AG10803 (cell line): ENCODE measurements at places on chromosomes 5 and 9.
A peak's percentile ranks its signal among the peaks of the same experiment; 100 is the strongest.

DNA sequence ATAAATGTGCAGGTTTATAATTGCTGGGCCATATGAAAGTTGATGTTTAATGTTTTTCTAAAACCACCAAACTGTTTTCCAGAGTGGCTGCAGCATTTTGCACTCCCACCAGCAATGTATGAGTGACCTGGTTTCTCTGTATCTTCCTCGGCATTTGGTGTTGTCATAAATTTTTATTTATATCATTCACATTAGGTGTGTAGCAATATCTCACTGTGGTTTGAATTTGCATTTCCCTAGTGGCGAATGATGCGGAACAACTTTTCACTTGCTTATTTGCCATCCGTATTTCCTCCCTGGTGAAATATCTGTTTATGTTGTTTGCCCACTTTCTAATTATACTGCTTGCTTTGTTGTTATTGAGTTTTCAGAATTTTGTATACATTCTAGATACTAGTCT, 295.7 kb upstream of the TUT7 start:
- no peak for DNase-seq

- no peak for DNase-seq
These were observed 11.0 kb downstream of the RASA1 start for GRCh38 chr5:87278590-87279100.

GRCh38 chr5:111972080-111972479, 215.1 kb upstream of the NREP start:
- DNase-seq, result no peak

GRCh38 chr5:143557061-143557818, 153.8 kb upstream of the NR3C1 start:
- DNase-seq, result peak; percentile 69

- peak; percentile 87 for DNase-seq
These were observed 111.1 kb downstream of the ARHGAP26 start for GRCh38 chr5:142881076-142881783.

GRCh38 chr5:169547508-169547907, 36.1 kb upstream of the SPDL1 start:
- peak; percentile 63 for DNase-seq

- no peak for DNase-seq
These were observed 454.3 kb downstream of the TLE1 start for GRCh38 chr9:81234924-81235610.

DNA sequence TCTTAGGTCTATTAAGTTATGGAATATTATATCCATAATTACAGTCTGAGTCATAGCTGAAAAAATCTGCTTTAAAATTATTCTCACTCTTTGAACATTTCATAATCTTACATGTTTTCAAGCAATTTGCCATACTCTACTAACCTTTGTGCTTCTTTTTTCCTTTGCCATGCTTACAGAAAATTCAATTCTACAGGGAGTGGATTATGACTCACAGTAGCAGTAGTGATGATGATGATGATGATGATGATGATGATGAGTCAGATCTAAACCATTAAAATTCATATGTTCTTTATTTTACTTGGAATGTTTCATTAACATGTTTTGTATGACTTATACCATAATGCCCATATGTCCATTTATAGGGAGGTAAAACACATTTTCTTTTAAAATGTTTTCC, 207.1 kb downstream of the VPS13A start:
- peak; percentile 57 for DNase-seq

DNA sequence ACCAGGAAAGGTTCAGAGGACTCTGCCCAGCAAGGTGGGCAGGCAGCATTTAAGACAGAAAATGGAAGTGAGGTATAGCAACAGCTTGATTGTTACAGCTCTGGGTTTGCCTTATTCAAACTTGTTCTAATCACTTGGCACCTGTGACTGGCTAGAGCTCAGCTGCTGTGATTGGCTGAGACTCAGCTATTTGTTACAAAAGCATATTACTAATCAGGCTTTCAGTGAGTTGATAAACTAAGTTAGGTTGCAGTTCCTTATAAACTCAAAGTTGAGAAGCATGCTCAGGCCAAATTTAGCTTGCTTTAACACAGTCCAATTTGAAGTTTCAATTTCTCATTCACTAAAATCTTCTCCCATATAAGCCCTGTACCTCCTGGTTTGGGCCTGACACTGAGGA, 56.3 kb downstream of the GDA start:
- no peak for DNase-seq

GRCh38 chr5:20157089-20157488, 169.1 kb upstream of the CDH18 start:
- DNase-seq, result no peak

DNA sequence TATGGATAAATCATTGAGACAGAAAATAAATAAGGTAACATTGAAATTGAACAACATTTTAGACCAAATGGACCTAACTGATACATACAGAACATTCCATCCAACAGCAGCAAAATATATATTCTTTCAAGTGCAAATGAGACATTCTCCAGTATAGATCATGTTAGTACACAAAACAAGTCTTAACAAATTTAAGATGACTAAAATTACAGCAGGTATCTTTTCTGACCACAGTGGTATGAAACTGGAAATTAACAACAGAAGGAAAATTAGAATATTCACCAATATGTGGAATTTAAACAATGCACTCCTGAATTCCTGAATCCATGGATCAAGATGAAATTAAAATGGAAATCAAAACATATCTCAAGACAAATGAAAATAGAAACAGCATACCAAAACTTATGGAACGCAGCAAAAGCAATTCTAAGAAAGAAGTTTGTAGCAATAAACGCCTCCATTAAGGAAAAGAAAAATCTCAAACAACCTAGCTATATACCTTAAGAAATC, 115.6 kb downstream of the ADAMTS12 start:
- no peak for DNase-seq

GRCh38 chr9:91807643-91808246, 142.3 kb downstream of the ROR2 start:
- DNase-seq, result no peak

GRCh38 chr5:135271533-135272310, 127.3 kb downstream of the MACROH2A1 start:
- DNase-seq, result peak; percentile 65
